ENCODE measurements at places on chromosomes 7 and 10.

- no peak for DNase-seq
Measured at GRCh38 chr7:124667312-124668153, 98.1 kb downstream of the GPR37 start.

- DNase-seq, result peak; percentile 31
Measured at GRCh38 chr10:52533986-52534385, 219.9 kb downstream of the DKK1 start.

- DNase-seq, result no peak
Measured at GRCh38 chr7:157204134-157204533, 65.4 kb downstream of the UBE3C start.

GRCh38 chr7:19984231-19984632 is 210.8 kb upstream of the TMEM196 start:
- DNase-seq, result no peak

DNA sequence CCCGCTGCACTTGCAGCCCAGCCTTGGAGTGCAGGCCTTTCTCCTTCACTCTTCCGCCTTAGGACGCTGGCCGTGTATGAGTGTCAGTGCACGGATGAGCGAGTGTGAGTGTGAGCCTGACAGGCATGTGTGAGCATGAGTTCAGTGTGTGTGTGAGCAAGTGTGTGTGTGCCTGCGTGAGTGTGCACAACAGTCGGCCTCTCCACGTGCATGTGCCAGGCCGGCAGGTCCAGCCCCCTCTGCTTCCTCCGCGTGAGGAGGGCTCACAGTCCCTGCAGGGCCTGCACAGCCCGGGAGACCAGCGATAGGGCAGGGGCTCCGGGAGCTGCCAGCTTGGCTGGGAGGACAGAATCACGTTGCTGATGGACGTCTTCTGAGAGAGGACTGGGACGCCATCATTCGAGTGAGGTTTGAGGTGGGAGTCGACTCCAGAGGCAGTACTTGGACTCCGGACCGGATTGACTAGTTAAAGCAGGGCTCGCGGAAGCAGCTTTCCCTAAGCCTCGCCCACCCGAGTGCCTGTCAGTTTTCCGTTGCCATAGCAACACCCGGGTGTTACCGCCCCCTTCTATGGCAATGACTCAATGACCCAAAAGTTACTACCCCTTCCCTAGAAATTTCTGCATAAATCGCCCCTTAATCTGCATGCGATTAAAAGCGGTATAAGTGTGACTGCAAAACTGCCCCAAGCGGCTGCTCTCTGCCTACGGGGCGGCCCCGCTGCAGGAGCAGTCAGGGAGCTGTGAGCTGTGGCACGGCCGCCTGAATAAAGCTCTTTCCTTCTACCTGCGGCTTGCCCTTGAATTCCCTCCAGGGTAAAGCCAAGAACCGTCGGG is 19.6 kb upstream of the CFAP46 start:
- DNase-seq, result peak; percentile 77

DNA sequence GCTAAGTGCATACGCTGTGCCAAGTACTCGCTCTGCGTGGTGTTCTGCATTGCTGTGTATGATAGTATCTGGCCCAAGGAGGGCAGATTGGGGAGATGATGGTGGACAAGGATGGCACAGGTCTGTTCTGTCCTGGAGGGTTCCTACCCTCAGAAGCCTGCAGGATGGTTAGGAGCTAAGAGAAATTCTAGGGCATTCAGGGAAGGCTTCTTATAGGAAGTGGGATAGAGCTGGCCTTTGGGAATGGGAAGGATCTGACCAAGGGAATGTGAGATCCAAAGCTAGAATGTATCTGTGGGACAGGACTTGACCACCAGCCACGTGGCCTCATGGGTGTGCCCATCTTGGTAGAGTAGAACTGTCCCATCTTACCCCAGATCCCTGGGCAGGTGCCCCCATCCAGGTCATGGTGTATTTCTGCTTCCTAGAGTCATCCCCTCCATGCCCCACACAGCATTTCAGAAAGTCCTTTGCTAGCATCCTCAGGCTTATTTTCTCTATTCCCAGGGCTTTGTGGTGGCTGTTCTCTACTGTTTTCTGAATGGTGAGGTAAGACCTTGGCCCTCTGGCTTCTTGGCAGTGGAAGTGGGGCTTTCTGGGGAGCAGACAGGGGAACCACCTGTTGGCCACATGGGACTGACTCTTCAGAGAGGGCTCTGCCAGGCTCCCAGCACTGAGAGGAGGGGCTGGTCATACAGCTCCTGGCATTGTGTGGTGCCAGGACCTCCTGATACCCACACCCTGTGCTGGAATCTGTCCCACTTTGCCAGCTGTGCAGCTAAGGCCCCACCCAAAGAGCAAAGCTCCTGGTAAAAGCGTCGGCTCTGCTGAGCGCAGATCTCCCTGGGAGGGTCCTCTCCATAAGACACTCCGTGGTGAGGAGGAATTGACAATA is 52.5 kb downstream of the ADCYAP1R1 start:
- no peak for DNase-seq

DNA sequence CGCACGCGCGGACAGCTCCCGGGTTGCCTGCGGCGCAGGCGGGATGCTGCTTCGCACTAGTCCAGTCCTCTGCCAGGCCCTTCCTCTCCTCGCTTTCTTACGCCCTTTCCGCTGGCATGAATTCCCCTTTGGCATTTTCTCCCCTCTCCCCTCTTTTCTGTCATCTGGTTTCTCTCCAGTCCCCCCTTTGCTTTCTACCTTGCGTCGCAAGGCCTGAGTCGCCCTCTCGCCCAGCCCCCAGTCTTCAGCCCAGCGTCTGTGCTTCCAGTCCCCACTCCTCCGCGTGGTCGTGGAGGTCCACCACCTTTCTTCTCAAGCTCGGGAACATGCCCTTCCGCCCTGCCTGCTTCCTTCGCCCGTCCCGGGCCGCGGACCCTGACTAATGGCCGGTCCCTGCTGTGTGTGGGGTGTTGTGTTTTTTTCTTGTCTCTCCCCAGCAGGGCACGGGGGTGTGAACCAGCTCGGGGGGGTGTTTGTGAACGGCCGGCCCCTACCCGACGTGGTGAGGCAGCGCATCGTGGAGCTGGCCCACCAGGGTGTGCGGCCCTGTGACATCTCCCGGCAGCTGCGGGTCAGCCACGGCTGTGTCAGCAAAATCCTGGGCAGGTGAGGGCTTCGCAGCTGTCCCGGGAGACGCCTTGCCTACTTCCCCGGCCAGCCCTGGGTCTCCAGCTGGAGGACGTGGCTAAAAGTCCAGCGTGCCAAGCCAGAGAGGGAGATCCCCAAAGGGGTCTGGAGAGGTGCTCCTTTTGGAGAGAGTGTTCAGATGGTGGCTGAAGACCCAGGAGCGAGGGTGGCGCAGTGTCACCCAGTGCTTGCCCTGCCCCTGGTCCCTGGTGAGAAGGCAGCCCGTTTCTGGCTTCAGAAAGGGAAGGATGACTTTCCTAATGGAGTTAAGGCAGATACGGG is 4.2 kb downstream of the PAX2 start:
- DNase-seq, result no peak

GRCh38 chr10:4352414-4352961 is 473.5 kb upstream of the AKR1E2 start:
- DNase-seq, result peak; percentile 56

DNA sequence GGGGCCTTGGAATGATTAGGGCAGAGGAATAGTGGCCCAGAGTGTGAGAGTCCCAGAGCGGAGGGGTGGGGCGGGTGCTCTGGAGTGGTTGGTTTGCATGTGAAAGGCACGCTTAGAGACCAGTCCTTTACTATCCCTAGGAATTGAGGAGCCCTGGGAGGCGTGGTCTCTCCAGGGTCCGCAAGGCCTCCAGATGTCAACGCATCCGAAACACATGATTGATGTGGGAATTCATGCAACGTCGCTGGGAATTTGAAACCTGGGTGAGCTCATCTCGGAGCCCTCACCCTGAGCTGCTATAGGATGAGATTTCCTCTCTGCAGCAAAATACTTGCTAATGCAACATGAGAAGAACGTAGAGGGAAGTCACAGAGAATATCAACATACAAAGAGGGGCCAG is 51.2 kb downstream of the NPTX2 start:
- DNase-seq, result no peak

GRCh38 chr7:150978126-150978789 is at the start of gene KCNH2:
TSS of gene KCNH2 (minus strand) at chr7:150978321. CDS start at chr7:150977913, 408 bp downstream.
- DNase-seq, result no peak

DNA sequence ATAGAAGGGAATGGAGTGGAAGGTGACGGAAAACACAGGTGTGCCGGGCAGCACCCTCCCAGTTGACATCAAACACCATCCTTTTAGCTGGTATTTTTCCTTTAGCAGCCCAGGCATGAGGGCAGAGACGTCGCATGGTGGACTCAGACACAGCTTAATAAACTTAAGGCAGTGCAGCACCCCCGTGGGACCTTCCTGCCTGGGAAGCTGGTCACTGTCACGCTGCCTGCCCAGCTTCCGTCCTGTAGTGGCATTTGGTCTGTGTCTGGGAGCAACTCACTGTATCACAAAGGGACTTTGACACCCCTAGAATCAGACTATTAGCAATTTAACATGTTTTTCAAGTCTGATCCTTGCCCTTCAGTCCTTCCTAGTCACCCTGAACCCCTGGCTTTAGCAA is 35.8 kb downstream of the IL15RA start:
- no peak for DNase-seq

GRCh38 chr7:55030314-55030713 is 11.5 kb downstream of the EGFR start:
- no peak for DNase-seq

- no peak for DNase-seq
Measured at GRCh38 chr7:22281481-22281880, 75.5 kb downstream of the RAPGEF5 start.

DNA sequence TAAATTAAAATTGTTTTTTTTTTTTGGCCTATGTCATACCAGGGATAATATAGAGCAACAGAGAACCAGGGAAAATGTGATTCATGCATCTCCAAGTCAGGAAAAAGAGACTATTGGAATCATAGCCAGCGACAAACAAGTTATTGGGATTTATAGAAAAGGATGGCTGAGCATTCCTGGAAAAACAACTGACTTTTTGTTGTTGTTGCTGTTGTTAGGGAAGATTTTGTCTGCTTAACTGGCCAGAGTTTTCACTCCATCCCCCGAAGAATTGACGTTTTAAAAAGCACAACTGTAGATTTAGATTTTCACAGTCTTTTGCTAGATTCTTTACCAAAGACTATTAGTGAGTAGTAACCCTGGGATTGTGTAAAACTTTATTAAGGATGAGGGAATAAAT is 112.4 kb downstream of the TBXAS1 start:
- DNase-seq, result no peak

DNA sequence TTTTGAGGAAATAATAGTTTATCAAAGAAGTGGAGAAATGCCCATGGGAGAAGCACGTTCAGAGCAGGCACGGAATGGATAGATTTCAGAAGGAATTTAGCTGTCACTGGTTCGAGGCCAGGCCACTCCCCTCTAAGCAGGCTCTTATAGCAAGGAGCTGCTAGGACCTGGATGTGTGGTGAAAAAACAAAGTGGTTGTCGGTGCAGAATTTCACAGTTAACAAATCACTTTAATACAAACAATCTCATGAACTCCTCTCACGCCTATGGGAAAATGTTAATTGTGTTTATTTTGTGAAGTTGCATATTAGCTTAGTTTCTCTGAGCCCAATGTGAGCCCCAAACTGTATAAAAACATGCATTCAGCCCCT is 176.3 kb downstream of the PKD1L1 start:
- DNase-seq, result no peak

Measured in fibroblast of skin of abdomen (primary cell).